Fibroblast of the aortic adventitia (primary cell): ENCODE measurements at places on chromosomes 13 and 19. TPM values are rescaled to one million over a fixed set of nuclear protein-coding genes. Genes with fewer than 3 reads are reported as not detected.
A peak's percentile ranks its signal among the peaks of the same experiment; 100 is the strongest.

FUT3 gene
- total RNA-seq, result not detected in 2 replicates

RGL3 gene
- 0.41 and 2.3 TPM in 2 replicates for total RNA-seq

TUBA3C gene
- not detected in 2 replicates for total RNA-seq

GRCh38 chr19:31066385-31066784 lies 282.9 kb downstream of the TSHZ3 start:
- DNase-seq, result no peak

- DNase-seq, result no peak
These were observed 126.1 kb downstream of the CRYL1 start for GRCh38 chr13:20399515-20399914.

DNA sequence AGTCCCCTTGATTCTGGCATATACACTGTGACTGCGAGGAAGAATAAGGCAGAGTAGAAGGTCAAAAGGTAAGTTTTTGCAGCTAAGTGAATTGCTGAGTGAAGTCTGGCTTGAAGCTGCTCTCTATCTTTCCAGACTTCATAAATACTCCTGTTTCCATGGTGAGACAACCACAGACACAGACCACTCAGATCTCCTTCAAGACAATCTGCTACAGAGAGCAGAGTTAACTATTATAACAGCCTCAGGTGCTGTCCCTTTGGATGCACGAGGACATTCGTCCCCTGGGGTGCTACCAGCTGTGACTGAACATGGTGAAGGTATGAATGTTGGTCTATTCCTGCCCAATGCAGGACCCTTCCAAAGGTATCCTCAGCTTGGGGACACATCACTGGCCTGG lies 104.0 kb downstream of the MYCBP2 start:
- DNase-seq, result no peak

DNA sequence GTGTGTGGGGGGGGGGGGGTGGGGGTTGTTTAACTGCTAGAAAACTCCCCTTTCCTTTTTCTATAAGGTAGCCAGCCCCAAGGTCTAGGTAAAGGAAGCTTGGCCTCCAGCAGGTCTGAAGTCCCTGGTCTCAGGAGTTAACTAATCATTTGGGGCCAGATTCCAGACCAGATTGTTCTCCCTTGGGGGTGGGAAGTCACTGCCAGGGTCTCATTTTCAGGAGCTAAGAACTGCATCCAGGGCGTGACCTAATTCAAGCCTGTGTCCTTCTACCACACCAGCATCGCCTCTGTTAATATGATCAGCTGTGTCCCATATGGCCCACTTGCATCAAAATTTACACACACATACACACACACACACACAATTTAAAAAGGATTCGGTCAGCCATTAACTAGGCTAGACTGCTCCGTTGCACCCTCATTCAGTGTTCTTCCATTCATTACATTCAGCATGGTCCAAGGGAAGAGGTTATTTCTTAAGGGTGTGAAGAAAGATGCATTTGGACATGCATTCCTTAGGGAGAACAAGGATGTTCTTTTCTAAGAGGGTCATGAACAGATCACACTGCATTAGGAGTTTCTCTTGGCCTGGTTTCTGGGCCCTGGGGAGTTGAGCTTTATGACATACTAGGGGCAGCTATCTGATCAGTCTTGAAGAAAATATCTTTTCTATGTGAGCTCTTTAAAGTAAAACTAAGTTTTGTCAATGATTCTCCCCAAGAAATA lies 91.0 kb downstream of the FGF14 start:
- DNase-seq, result no peak

DNA sequence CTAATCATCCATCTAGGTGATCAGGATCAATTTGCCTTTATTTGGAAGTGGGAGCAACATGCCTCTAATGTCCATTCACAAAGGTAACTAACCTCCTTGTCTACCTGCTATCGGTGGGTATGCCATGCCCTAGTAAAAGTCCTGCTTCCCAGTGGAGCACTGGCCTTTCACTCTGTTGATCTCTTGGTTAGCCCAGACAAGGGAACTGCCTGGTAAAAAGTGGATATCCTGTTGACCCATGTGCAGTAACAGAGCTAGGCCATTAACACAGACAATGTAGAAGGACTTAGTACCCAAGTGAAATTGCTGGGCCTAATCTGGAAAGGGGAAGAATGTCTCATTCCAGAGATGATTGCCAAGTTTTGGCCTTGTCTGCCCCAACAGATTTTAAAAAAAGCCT lies 171.5 kb upstream of the CSNK1A1L start:
- peak; percentile 47 for DNase-seq

- no peak for DNase-seq
These were observed 72.9 kb upstream of the FARP1 start for GRCh38 chr13:98069985-98070384.

DNA sequence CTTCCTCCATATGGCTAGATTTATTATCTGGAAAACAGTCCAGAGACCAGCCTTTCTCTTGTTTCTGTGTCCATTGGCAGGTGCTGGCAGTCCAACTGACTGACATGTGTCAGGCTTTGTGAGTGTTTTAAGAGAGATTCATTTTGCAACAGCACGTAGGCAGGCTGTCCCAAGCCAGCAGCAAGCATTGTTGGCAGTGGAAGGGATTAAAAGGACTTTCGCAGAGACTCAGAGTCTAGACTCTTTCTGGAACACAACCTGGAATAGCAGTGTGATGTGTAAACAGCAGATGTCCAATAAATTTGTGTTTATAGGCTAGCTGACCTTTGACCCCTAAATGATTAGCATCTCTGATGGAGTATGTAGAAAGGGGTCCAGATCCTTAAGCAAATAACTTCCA lies 222.2 kb upstream of the SERP2 start:
- DNase-seq, result no peak
